ENCODE measurements at places on chromosomes 3 and 15. TPM values are rescaled to one million over a fixed set of nuclear protein-coding genes. Genes with fewer than 3 reads are reported as not detected.

DNA sequence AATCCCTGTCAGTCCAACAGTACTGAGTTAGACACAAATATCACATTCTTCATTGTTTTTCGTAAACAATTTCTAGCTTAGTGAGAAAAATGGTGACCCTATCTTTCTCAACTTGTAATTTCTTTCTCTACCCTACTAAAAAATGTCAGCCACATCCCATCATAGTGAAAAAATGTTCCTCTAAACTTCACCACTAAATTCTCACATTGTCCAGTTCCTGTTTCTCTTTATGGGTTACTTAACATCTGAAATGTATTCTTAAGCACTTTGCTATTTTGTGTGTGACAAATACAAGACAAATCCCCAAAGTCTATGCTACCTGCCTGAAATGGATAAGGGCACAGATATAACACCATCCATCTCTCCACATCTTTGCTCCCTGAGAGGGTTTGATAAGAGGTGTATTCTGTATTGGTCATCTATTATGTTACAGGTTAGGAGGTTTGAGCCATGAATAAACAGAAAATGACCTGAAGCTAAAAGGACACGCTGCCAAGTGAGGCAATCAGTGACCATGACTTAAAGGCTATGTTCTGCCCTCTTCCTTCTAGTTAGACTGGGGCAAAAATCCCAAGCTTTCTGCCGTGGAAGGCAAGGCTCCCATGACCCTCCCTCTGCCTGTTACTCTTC lies 118.2 kb downstream of the GADL1 start:
- H3K27ac ChIP-seq, result no peak overlapping the region
- no peak overlapping the region for H3K4me3 ChIP-seq
- no peak for DNase-seq
- H3K36me3 ChIP-seq, result no peaks in the 10 kb centered on the region
- H3K4me1 ChIP-seq, result no peaks in the 10 kb centered on the region
- no peaks in the 10 kb centered on the region for H3K27me3 ChIP-seq

Gene ANP32A
- 70.8 TPM for total RNA-seq

- DNase-seq, result no peak
- no peak overlapping the region for H3K27ac ChIP-seq
- H3K4me3 ChIP-seq, result no peak overlapping the region
- H3K27me3 ChIP-seq, result no peaks in the 10 kb centered on the region
- H3K4me1 ChIP-seq, result no peaks in the 10 kb centered on the region
Observed at GRCh38 chr3:123431658-123432324, 17.1 kb downstream of the ADCY5 start.

- H3K27me3 ChIP-seq, result no peaks in the 10 kb centered on the region
- H3K4me3 ChIP-seq, result no peak overlapping the region
- no peak overlapping the region for H3K27ac ChIP-seq
- no peaks in the 10 kb centered on the region for H3K4me1 ChIP-seq
- DNase-seq, result no peak
Observed at GRCh38 chr3:17028363-17028762, 143.6 kb downstream of the PLCL2 start.

- no peak for DNase-seq
- no peaks in the 10 kb centered on the region for H3K27me3 ChIP-seq
- no peaks in the 10 kb centered on the region for H3K36me3 ChIP-seq
- no peak overlapping the region for H3K27ac ChIP-seq
Observed at GRCh38 chr3:41317718-41318117, 118.4 kb downstream of the CTNNB1 start.

DNA sequence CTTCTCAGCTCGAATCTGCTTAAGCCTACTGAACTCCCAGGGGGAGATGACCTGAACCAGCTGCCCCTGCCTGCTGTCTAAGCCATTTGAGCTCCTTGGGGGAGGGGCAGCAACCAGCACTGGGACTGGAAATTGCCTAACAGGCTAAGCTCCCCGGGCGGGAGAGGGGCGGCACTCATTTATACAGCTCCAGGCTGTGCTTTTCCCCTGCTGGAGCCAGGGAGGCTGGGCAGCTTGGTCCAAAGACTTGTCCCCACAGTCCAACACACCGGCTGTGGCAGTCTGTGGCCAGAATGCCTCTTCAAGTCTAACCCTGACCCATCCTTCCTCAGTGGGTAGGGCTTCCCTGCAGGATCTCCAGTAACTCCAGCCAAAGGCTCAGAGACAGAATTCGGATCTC lies 1241.5 kb downstream of the ROBO2 start:
- no peak overlapping the region for H3K27ac ChIP-seq
- no peaks in the 10 kb centered on the region for H3K4me1 ChIP-seq
- no peak overlapping the region for H3K4me3 ChIP-seq
- H3K36me3 ChIP-seq, result no peaks in the 10 kb centered on the region
- no peaks in the 10 kb centered on the region for H3K27me3 ChIP-seq

Gene TAGLN3
- total RNA-seq, result 3.2 TPM

DNA sequence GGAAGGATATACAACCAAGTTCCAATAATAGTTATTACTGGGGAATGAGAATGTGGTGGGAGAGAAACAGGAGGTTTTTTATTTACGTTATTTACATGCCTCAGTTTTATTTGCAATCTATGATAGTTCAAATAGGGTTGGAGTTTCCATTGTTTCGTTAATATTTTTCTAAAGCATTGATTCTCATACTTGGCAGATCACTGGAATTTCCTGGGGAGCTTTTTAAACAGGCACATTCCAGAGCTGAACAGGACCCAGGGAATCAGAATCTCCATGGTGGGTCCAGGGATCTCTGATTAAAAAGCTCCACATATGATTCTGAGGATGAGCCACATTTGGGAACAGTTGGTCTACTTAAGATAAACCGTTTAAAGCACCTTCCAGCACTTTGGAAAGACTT lies 123.9 kb downstream of the IL20RB start:
- H3K4me3 ChIP-seq, result no peak overlapping the region
- DNase-seq, result no peak
- H3K4me1 ChIP-seq, result no peaks in the 10 kb centered on the region
- no peak overlapping the region for H3K27ac ChIP-seq
- no peaks in the 10 kb centered on the region for H3K27me3 ChIP-seq

Gene DAZL
- not detected for total RNA-seq

DNA sequence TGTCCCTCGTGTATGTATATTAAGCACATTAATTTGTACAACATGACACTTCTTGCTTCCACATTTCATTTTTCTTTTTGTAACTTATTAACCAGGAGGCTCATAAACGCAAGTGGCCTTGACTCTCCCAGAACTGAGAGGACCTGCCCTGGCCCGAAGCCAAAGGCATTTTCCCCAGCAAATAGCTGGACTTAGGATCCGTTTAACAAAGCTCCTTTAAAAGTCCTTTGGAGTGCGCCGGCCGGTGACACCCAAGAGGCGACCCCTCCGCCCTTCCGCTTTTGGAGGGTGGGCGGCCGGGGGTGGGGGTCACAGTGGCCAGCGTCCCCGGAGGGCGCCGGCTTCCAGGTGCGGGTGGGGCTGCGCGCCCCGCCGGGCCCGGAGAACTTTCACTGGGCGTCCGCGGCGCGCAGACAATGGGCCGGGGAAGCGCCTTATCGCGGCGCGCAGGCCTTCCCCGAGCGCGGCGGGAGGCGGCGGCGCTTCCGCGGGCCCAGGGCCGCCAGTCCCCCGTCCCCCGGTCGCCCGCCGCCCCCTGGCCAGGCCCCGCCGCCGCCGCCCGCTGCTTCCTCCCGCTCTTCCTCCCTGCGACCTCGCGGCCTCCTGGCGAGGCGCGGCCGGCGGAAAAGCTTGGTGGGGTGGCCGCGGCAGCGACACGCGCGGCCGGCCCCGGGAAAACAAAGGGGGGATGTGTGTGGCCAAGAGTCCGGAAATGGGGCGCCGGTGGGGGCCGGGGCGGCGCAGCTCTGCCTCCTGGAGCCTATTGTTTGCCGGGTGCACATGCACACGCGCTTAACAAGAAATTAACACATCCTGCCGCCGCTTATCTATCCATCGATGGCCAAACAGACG lies 613.4 kb downstream of the MCTP2 start:
- H3K36me3 ChIP-seq, result no peaks in the 10 kb centered on the region
- peak overlapping the region; percentile 35 for H3K4me3 ChIP-seq
- H3K27ac ChIP-seq, result peak overlapping the region; percentile 69
- peak; percentile 12 for DNase-seq

GRCh38 chr3:109888026-109888425 lies 550.7 kb upstream of the DPPA4 start:
- no peak overlapping the region for H3K27ac ChIP-seq
- DNase-seq, result no peak
- no peaks in the 10 kb centered on the region for H3K4me1 ChIP-seq
- no peaks in the 10 kb centered on the region for H3K36me3 ChIP-seq
- H3K4me3 ChIP-seq, result no peak overlapping the region

Gene ATP13A4
- 2.0 TPM for total RNA-seq

DNA sequence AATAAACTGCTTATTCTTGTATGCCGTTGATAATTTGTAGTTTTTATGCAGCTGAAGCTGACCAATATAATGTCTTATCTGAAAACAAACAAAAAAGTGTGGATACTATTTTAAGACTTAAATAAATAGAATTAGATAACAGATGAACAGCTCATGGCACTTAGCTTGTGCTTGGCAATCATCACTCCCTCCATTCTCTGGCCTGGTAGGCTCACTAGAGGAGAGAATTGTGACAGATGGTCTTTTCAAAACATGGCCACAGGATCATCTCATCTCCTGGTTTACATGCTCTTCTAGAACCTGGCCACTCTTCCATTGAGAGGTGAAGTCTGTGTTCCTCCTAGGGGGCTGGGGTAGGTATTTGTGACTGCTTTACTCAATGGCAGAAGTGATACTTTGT lies 58.4 kb upstream of the RBP1 start:
- H3K4me1 ChIP-seq, result no peaks in the 10 kb centered on the region
- no peak for DNase-seq
- no peaks in the 10 kb centered on the region for H3K27me3 ChIP-seq
- H3K27ac ChIP-seq, result no peak overlapping the region
- H3K4me3 ChIP-seq, result no peak overlapping the region
- H3K36me3 ChIP-seq, result no peaks in the 10 kb centered on the region

GRCh38 chr3:132822266-132822665 lies 100.1 kb upstream of the NPHP3 start:
- no peaks in the 10 kb centered on the region for H3K36me3 ChIP-seq
- H3K27me3 ChIP-seq, result no peaks in the 10 kb centered on the region
- no peak for DNase-seq
- H3K4me1 ChIP-seq, result no peaks in the 10 kb centered on the region
- H3K27ac ChIP-seq, result no peak overlapping the region

Gene ARHGEF3
- 21.6 TPM for total RNA-seq

Gene RPP14
- total RNA-seq, result 12.5 TPM

DNA sequence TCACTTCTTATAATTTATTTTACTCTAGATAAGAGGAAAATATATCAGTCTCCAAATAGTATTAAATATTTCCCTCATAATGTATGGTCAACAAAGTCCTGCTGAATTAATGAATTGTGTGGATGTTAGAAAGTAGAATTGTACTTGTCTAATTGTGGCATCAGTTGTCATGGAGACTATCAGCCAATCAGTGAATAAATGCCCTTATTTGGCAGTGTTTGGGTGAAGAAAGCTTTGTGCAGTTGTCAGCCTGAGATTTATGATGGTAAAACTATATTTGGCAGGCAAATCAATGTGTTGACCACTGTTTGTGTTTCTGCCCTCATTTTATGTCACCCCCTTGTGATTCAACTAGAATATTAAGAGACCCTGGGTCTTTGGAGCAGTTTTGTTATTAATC lies 293.6 kb upstream of the MDFIC2 start:
- H3K36me3 ChIP-seq, result no peaks in the 10 kb centered on the region
- H3K27ac ChIP-seq, result no peak overlapping the region
- no peak overlapping the region for H3K4me3 ChIP-seq
- no peak for DNase-seq

DNA sequence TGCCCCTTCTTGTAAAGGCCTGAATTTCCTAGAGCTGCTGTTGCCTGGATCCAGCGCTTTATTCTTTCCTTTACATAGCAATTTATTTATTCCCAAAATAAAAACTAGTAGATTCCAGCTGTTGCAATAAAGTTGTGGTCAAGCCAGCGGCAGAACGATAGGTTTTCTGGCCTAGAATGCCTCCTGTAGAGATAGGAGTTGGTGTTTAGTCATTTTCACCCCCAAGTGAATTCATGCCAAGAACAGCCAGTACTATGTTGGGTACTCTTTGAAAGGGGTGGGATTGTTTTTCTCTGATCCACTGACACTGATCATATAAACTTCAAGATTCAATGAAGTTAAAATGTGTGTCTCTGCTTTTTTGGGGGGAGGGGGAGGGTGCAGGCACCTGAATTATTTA lies 69.7 kb downstream of the KLHL25 start:
- no peak overlapping the region for H3K4me3 ChIP-seq
- H3K27ac ChIP-seq, result peak overlapping the region; percentile 63
- H3K36me3 ChIP-seq, result no peaks in the 10 kb centered on the region
- no peak for DNase-seq
- H3K4me1 ChIP-seq, result no peaks in the 10 kb centered on the region

Gene WNT7A
- 0.11 TPM for total RNA-seq

DNA sequence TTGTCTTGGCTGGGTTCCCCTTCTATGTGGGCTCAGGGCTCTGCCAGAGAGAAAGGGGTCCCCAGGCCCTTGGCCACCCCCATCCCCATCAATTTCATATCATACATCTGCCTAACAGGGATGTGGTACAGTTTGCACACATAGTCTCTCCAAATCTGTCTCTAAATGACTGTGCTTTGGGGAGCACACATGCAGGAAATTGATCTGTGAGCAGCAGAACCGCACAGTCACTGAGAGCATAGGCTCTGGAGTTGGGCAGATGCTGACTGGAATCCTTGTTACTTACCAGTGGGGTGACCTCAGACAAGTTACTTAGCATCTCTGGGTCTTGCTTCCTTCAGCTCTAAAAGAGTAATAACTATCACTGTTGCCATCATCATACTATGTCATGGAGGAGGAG lies 273.9 kb downstream of the ABHD5 start:
- no peak overlapping the region for H3K27ac ChIP-seq
- H3K36me3 ChIP-seq, result no peaks in the 10 kb centered on the region
- no peak overlapping the region for H3K4me3 ChIP-seq
- H3K4me1 ChIP-seq, result no peaks in the 10 kb centered on the region

DNA sequence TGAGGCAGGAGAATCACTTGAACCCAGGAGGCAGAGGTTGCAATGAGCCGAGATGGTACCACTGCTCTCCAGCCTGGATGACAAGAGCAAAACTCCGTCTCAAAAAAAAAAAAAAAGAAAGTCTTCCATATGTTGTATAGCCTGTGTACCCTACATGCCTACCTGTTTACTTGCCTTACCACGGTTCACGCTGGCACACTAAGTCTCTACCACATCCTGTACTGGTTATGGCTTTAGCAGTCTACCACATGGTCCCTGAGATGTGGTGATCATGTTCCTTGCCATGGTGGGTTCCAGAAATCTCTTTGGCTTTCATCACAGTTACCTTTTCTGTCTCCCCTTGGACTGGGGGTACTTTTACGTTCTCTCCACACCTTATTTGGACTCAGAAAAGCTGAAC lies 63.8 kb upstream of the TBC1D5 start:
- no peak overlapping the region for H3K4me3 ChIP-seq
- H3K27me3 ChIP-seq, result no peaks in the 10 kb centered on the region
- no peak for DNase-seq

Measured in prostate gland (tissue), 2 donors.